ENCODE measurements at places on chromosomes 2 and 18.

- no peak for DNase-seq
Observed at GRCh38 chr2:28370354-28370753, 22.3 kb upstream of the FOSL2 start.

- no peak for DNase-seq
Observed at GRCh38 chr2:176746411-176746810, 466.2 kb upstream of the HNRNPA3 start.

GRCh38 chr2:135997380-135997779 lies 12.0 kb upstream of the DARS1 start:
- no peak for DNase-seq

- no peak for DNase-seq
Observed at GRCh38 chr2:133600266-133600928, 32.1 kb upstream of the NCKAP5 start.

- DNase-seq = no peak
Observed at GRCh38 chr2:118350621-118351020, 262.4 kb downstream of the INSIG2 start.

GRCh38 chr18:7062236-7062635 lies 55.4 kb downstream of the LAMA1 start:
- DNase-seq = no peak

- no peak for DNase-seq
Observed at GRCh38 chr2:190980630-190981209, 33.3 kb downstream of the STAT1 start.

DNA sequence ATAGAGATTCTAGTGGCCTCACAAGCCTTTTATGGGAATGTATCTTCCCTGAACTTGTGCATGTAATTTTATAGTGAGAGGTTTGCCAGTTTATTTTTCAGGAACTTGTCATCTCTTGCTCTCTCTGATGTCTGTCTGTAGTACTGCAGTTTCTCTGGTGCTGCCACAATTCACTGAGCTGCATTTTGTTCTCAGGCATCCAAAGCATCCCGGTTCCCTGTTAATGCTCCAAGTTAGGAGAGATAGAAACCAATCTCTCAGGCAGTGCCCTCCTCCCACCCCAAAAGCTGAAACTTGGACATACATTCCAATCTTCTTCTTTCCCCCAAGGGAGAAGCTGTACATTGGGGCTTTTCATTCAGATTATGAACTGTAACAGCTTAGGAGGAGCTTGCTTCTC lies 30.1 kb upstream of the GRB14 start:
- no peak for DNase-seq

DNA sequence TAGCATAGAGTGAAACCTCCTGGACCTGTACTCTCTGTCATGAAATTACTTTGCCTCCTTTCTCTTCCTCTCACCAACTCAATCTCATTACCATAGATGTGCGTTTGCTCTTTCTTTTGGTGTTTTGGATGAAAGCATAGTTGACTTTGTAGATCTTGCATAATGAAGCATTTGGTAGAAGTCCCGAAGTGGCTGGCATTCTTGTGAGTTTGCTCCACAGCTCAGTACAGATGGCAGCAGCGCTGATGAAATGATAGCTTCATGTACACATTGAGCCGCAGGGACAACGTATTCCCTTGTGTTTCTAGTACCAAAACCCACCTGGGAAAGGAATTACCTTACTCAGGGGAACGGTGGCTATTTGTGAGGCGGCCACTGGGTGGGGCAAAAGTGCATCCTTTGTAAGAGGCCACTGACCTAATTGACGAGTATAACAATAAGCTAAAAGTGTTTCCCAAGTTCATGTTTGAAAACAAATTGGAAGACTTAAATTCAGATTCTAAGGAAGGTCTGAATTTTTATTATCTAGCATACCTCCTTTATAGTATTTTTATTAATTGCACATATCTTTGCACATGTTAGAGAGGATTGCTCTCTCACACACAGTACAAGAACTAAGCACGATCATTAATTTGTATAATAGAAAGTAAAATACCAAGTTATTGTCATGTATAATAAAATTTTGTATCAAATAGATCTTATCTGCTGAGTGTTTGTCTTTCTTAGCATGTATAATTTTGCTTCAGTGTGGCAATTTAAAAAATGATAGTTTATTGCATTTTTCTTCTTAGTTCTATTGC lies 25.4 kb upstream of the CDH7 start:
- peak; percentile 42 for DNase-seq

GRCh38 chr18:36757081-36757480 lies 71.7 kb downstream of the TPGS2 start:
- DNase-seq = peak; percentile 28

- no peak for DNase-seq
Observed at GRCh38 chr2:178223806-178224205, 29.5 kb downstream of the OSBPL6 start.

- peak; percentile 46 for DNase-seq
Observed at GRCh38 chr2:206693399-206694137, 24.6 kb downstream of the DYTN start.

DNA sequence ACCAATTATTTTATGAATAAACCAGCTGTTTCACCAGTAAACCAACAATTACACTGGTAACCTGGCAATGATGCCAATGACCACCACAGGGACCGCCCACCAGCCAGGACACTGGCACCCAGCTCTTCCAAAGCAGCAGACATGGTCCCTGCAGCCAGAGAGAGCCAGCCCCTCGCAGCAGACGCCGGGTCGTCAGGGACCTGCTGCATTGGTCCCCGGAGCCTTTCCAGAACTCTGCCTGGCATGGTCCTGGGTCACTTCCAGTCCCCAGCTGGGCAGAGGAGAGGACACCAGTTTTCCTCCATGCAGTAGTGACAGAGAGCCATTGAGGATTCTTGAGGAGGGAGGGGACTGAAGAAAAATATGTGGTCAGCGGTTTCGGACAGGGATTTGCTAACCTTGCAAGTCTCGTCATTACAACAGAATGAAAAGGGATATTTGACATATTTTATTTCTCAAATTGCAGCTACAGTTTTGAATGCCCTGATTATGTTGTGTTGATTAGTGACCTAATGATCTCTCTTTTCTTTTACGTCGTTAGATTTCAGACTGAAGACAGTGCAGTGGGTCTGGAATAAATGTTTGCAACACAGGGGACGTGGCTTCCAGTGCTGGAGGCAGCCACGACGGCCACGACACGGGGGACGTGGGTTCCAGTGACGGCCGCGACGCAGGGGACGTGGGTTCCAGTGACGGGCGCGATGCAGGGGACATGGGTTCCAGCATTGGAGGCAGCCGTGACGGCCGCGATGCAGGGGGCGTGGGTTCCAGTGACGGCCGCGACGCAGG lies 154.5 kb downstream of the TPO start:
- no peak for DNase-seq

DNA sequence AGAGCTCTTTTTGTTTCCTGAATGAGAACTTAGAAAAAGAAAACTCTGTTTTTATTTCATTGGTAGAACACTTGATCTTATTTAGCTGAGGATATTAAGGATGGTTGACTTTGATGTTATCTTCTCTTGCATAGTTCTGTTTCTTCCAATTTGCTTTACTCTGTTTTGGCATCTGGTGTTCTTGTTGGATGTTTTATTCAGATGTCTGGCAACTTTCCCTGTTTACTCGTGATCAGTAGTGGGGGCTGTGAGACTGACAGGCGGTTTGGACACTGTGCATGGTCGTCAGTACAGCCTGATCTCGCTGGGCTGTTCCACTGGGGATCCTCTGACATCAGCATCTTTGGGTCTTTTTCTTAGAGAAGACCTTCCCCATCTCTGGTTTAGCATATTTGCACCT lies 100.1 kb downstream of the TSN start:
- no peak for DNase-seq

GRCh38 chr2:143397884-143398614 lies 268.8 kb downstream of the ARHGAP15 start:
- DNase-seq = peak; percentile 5

DNA sequence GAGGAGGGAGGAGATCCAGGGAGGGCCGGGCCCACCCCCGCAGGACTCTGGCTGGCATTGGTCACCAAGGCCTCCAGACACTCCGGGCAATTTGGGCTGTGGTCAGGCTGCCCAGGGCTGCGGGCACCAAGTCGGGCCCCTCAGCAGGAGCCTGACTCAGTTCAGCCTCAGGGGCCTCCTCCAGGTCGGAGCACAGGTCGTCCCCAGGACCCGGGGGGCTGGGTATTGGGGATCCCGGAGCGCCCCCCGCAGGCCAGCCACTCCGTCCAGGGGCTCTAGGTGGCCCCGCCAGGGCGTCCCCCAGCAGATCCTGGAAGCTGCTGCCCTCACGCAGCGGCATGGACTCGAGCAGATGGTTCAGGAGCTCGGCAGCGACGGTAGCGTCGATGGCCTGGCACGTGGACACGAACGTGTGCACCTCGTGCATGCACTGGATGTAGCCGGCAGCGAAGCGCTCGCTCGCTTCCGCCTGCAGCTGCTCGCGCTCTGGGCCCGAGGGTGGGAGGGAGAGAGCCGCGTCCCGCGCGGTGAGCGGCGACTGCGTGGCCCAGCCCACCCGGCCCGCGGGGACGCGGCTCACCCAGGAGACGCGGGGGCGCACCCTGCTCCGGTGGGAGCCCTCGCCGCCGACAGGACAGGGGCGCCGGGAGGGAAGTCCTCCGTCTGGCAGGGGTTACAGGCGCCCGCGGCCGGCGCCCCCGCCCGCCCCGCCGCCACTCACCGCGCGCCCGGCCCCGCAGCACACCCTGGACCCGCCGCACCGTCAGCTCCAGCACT lies 884 bp downstream of the HES6 start:
- no peak for DNase-seq

DNA sequence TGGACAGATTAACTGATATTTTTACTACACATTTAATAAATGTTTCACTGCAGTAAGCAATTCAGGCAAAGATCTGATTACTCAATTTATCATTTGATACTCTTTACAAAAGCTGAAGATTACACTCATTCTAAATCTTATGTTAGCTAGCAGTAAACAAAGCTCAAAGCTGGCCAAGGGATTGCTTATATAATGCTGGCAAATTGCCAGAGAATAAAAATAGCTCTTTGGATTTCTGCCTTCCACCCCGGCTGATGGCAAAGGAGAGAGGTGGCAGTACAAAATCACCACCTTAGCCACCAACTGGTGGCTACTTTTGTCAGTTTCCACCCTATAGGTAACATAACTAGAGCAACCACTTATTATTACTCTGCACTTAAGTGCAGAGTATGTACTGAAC lies 320.5 kb downstream of the FSIP2 start:
- DNase-seq = no peak

DNA sequence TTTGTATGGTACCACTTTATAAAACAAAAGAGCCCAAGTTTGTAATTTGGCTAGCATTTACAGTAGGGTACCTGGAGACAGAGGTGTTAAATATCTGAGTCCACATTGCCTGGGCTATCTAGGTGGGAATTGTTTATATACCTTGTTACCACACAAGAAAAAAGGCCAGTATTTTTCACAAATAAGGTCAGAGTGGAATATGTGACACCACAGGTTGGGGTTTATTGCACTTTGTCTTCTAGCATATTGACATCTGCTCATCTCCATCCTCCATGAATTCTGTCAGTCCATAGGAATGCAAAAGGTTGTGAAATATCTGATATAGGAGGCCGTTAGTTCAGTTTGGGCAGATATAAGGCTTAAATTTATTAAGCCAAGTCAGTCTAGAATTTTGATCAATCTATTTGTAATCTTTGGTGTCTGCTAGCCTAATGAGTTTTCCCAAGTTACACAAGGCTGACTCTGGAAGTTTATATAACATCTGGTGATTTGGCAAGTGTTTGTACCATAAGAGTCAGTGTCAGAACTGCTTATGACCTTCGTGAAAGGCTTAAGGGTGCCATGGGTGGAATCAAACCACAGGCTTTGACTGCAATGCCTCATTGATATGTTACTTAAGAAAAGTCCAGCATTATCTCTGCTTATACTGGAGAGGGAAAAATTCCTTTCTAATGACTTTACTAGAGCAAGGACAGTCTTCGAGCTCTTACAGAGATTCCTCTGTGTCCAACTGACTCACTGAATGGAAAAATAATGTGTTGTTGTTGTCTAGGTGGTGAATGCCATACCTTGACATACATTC lies 11.3 kb upstream of the DPP4 start:
- no peak for DNase-seq

DNA sequence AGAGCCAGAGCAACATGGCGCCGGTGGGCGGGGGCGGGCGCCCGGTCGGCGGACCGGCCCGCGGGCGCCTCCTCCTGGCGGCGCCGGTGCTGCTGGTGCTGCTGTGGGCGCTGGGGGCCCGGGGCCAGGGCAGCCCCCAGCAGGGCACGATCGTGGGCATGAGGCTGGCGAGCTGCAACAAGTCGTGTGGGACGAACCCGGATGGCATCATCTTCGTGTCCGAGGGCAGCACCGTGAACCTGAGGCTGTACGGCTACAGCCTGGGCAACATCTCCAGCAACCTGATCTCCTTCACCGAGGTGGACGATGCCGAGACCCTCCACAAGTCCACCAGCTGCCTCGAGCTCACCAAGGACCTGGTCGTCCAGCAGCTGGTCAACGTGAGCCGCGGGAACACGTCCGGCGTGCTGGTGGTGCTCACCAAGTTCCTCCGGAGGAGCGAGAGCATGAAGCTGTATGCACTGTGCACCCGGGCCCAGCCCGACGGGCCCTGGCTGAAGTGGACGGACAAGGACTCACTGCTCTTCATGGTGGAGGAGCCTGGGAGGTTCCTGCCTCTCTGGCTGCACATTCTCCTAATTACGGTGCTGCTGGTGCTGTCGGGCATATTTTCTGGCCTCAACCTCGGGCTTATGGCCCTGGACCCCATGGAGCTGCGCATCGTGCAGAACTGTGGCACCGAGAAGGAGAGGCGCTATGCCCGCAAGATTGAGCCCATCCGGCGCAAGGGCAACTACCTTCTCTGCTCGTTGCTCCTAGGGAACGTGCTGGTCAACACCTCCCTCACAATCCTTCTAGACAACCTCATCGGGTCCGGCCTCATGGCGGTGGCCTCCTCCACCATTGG lies 507 bp downstream of the CNNM4 start:
- DNase-seq = peak; percentile 27

DNA sequence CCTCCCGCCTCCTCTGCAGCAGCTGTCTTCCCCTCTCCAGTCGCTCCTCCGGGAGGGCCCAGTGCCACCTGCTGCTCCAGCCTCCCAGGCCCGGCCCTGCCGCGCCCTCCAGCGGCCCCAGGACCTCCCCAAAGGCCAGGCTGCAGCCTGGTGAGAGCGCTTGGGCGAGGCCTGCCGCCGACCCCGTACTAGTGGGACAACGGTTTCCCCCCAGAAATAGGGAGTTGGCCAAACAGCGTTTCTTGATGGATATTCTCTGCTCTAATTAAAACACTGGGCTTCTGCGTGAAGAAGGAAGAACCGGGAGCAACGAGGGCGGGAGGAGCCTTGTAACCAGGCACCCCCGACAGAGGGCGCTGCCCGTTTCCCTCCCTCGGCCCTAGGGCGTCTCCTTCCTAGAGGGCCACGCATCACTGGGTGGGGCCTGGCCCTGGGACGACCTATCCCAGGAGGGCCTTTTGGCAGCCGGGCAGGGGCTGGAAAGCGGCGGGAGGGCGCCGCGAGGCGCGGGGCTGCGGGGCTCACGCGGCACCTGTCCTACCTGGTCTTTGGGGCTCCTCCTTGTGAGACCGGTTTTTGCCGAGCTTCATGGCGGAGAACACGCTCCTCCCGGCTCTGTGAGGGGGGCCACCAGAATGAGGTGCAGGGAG lies 25.4 kb upstream of the OTOF start:
- DNase-seq = peak; percentile 40

All from prostate gland (tissue), 2 donors.